ENCODE measurements at places on chromosomes 2 and 18.
A peak's percentile ranks its signal among the peaks of the same experiment; 100 is the strongest.

DNA sequence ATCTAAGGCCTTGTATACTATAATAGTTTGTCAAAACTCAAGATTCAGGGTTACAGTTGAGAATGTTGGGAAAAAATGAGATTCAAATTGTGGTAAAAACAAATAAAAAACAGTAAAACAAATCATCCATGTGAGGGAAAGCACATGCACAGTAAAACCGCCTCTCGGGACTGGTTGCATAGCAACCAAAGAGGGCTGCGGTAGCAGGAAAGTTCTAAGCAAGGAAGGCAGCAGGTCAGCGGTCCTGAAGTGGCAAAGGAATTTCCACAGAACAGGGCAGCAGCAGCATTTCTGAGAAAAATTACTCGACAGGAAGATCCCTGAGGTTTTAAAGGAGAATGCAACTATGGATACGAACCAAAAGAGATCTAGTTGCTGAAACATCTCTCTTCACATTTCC, 93.7 kb downstream of the DYNAP start:
- no peak for DNase-seq

DNA sequence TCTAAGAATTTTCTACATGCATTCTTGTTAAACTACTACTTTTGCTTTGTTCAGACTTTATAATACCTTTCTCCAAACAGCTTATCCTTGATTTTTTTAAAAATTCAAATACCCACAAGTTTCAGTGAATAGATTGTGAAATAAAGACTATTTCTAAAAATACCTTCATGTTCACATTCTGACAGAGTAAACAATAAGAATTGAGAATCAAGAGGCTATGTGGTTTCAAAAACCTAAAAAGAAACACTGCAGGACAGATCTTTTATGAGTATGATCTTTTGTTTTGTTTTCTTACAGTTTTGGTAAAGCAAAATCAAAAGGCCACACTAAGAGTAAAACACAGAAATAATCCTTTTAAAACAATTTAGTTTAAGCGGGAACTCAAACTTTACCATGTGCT, 21.2 kb downstream of the ALS2 start:
- no peak for DNase-seq

GRCh38 chr2:157477919-157478318, 34.0 kb upstream of the CYTIP start:
- DNase-seq: no peak

- no peak for DNase-seq
Measured at GRCh38 chr2:135657806-135658582, 83.7 kb upstream of the UBXN4 start.

- DNase-seq: peak; percentile 8
Measured at GRCh38 chr2:212154477-212154878, 384.1 kb downstream of the ERBB4 start.

DNA sequence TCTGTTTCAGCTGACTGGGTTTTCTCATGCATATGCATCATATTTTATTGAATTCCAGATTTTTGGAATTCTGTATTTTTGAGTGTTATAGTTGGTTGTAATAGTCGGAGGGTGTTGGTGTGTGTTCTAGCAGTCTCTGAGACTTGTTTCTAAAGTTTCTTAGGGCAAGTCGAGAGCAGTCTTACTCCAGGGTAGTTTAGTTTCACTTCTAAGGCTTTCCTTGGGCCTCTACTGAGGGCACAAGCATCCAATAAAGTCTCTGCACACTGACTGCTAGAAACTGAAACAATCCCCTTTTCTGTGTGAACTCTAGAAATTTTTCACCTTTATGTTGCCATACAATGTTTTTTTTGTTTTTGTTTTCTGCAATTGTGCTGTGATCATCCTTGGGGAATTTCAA, 663.7 kb upstream of the LRATD1 start:
- DNase-seq: no peak

DNA sequence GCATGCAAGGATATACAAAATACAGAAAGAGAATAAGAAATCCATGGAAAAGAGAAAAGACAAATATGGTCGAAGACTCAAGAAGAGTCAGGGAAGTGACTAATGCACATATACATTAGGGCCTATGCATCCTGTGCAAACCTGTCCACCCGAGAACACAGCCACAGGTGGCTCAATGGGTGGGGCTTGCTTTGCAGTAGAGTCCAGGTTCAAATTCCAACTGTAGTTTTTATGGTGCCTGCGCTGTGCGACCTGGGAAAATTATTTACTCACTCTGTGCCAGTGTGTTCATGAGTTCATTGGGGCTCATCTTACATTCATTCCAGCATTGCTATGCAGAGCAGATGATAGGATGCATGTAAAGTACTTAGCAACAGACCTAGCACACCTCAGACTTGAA, 244.7 kb downstream of the CTNNA2 start:
- no peak for DNase-seq

DNA sequence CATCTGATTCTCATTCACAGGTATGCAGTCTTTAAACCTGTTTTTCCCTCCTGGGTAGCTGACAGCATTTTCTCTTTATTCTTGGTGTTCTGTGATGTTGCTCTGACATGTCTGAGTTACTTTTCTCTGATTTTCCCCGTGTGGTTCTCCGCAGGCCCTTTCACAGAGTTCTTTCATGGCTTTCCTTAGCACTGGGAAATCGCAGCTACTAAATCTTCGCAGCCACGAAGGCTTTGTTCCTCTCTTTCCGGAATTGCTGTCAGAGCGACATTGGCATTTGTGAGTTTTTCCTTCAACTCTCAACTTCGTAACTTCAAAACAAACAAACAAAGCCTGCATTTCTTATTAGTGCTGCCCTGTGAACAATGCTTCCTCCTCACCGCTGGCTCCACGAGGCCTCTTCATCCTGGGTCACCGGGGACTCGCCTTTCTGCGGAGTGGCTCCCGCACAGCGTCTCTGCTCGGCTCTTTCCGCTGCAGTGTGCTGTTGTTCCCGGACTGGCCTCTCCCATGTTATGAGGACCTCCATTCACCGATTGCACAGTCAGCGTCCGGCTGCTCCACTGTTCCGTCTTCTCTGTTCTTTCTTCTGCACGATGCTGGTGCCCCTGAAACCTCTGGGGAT, 16.1 kb downstream of the COLEC11 start:
- DNase-seq: no peak

GRCh38 chr2:130825231-130825965, 11.3 kb upstream of the ARHGEF4 start:
- no peak for DNase-seq

DNA sequence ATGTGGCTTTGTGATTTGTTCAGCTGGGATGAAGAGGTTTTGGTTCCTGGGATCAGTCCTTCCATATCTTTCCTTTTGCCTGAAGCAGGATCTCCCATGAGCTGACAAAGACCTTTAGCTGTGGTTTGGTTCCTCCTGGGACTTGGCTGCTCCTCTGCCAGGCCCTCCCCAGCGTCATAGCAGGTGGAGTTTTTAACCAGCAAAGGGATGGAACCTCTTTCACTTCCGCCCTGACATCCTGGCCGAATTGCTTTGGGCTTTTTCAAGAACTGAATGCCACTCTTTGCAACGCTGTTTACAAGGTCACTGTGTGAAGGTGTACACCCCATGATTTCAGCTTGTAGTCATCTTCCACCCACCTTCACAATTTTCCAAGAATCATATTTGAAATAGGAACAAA, 390 bp downstream of the PCARE start:
- no peak for DNase-seq

GRCh38 chr2:25551316-25551715, 122.1 kb downstream of the DTNB start:
- DNase-seq: no peak

- DNase-seq: no peak
Measured at GRCh38 chr2:64145714-64146113, 1.5 kb upstream of the PELI1 start.

DNA sequence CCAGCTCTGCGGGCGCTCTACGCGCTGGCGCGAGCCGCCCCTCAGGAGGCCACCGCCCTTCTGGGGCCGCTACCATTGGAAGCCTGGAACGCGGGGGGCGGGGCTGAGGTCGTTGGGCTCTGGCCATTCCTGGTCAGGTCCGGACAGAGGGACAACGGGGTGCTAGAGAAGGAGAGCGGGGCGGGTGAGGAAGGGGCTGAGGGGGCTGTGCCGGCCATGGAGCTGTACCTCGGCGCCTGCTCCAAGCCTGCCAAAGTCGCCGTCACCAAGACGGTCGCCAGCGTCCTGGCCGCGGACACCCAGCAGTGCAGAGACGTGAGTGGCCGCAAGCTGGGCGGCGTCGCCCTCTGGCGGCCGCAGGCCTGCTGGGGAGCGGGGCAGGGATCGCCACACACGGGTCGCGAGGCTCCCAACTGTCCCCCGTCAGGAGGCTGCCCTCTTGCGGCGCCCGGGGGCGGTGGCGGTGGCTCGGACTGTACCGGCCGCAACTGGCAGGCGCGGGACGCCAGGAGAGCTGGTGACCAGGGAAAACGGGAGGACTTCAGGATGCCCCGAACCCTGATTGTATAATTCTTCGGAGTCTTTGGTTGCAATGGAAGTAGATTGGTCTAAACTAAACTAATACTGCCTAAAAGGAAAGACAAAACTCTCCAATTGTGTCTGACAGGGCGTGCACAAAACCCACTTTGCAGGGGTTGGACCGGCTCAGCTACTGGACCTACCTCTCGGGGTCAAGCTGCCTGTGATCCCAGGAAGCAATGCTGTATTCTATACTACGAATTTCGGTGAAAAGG, at the start of gene FSIP2:
Gene FSIP2, plus strand, starts transcription at position 126 of the 794 bp plus-strand sequence. Its CDS starts 91 bp downstream, at position 217.
- peak; percentile 92 for DNase-seq

- DNase-seq: no peak
Measured at GRCh38 chr2:161246281-161246680, 61.9 kb upstream of the PSMD14 start.

GRCh38 chr2:8222979-8223694, 458.7 kb upstream of the ID2 start:
- no peak for DNase-seq

DNA sequence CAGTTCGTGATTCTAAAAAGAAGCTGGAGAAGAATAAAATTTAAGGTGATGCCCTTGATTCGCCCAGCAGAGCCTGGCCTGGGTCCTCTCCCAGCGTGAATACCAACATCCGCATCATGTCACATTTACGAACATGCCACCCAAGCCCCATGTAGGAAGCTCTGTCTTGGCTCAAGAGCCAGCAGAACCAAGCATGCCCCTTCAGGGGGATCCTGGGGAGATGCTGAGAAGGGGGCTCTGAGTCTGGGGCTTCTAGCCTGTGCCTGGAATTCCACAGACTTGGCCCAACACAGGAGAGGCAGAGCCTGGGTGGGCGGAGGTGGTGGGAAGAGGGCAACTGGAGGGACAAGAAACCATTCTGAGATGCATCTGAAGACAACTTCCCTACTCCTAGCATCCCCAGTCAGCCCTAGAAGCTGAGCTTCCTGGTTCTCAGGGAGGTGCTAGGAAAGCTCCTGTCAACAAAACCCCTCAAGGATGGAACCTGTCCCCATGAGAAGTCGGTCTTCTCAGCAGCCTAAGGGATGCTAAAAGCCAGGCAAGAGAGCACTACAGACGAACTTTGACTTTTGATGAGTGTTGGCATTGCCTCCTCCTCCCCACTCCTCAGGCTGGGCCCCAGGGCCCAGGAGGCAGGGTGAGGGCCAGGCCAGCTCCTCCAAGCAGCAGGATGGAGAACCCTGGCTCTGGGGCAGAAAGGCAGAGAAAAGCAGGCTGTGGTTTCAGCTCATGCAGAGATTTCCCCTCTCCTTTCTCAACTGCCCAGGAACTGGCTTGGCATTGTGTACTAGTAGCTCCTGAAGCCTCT, 57.9 kb downstream of the POLR1A start:
- no peak for DNase-seq

- no peak for DNase-seq
Measured at GRCh38 chr2:174611006-174611405, 13.4 kb upstream of the WIPF1 start.

DNA sequence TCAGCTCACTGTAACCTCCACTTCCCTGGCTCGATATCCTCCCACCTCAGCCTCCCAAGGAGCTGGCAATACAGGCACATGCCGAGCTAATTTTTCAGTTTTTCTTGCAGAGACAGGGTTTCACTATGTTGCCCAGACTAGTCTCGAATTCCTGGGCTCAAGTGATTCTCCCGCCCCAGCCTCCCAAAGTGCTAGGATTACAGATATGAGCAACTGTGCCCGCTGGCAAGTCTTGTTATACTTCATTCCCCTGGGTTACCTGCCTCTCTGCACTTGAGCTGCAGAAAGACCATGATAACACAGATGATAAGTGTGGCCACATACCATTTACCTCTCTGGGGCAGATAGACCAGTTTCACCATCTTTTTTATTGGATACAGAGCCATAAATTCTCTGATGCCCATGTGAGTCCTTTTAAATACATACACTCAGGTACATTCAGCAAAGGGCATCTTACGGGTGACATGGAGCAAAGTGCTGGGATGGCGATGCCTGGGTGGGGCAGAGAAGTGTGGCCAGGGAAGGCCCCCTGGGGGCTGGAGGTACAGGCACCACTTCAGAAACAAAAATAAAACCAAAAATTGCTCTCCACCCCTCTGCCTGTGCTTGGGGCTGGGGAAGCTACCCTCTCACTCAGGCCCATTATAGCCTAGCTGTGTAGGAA, 20.4 kb downstream of the CCT7 start:
- DNase-seq: no peak

GRCh38 chr18:9106094-9106493, 3.6 kb downstream of the NDUFV2 start:
- DNase-seq: no peak

DNA sequence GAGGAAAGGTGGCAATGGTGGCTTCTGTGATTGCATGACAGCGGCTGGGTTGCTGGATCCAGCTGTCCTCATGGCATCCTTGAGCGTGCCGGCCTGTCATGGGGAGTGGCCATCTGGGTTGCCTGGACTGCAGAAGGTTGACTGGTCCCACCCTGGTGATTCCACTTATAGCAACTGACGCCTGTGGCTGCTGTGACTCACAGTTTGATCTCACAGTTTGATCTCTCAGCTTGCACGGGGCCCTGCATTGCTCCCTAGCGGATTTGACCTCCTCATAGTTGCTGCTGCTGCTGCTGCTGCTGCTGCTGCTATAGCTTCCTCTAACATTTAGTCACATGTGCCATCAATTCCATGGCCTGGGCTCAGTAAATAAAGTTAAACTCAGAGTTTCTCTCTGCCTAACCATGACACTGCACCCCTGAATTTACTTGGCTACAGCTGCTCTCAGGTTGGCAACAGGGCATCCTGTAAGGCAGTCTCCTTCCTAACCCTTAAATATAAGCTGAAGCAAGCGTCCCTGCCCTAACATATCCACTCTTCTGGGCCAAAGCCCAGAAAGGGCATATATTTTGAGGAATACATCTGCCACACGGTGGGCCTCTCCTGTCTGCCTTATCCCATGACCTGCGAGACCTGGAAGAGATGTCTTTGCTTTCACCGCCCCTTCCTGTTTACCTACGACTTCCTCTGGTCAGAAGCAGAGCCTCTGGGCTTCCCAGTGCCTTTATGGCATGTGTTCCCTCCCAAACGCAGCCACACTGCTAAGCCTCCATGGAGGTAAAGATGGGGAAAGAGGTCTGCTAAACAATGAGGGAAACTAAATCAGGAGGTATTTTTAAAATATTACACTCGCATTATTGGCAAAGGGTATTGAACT, 37.8 kb upstream of the CCDC150 start:
- peak; percentile 11 for DNase-seq

GRCh38 chr2:238700506-238701340, 147.2 kb upstream of the TWIST2 start:
- DNase-seq: no peak

GRCh38 chr2:124272261-124272841, 247.3 kb downstream of the CNTNAP5 start:
- no peak for DNase-seq

Data from WERI-Rb-1 (cell line).